Daoy (cell line): ENCODE measurements at places on chromosomes 12 and 14. TPM values are rescaled to one million over a fixed set of nuclear protein-coding genes. Genes with fewer than 3 reads are reported as not detected.
A peak's percentile ranks its signal among the peaks of the same experiment; 100 is the strongest.

DNA sequence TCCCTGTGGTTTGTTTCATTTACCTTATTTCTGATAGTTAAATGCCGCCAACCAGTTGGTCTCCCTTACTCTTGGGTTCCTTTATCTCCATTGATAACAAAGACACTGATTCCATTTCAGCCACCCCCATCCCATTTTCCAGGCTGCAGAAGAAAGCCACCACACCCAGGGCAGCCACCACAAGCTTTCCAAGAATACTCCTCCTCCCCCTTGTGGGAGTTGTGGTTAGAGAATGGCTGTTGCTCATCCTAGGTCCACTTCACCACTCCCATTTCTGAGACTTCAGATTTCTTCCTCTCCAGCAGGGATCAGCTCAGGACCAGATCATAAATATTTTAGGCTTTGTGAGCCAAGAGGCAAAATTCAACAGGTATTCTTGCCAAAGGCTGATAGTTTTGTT is 73.9 kb downstream of the ANO4 start:
- peak; percentile 83 for DNase-seq

DNA sequence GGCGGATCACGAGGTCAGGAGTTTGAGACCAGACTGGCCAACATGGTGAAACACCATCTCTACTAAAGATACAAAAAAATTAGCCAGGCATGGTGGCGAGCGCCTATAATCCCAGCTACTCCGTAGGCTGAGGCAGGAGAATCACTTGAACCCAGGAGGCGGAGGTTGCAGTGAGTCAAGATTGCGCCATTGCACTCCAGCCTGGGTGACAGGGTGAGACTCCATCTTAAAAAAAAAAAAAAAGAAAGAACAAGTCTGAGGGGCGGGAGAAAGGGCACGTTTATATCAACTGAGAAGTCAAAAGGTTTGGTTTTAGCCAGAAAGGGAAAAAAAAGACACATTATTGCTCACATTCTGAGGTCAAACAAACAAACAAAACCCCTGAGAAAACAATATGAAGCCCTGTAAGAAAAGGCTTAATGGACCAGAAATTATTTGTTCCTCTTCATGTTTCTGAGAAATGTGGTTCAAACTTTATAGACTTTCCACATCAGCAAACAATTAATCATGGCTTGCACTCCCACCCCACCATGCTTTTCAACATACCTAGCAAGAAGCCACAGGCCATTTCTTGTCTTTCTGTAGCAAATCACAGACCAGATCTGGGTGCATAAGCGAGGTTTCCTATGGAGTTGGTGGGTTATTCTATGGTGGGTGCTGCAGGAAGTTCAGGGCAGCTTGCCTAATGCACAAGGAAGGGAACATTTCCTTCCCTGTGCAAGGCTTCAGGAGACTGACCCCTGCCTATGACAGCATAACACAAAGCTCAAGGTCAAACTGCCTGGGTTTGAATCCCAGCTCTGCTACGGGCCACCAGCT is 80.1 kb downstream of the SSPN start:
- DNase-seq: peak; percentile 50

Gene GRIP1
- 3.3 and 3.8 TPM in 2 replicates for total RNA-seq

GRCh38 chr12:76446090-76446489 is 97.9 kb upstream of the BBS10 start:
- DNase-seq: no peak

Gene HOTAIR
- 1.5 and 2.2 TPM in 2 replicates for total RNA-seq
